ENCODE measurements at places on chromosomes 6 and 20.

GRCh38 chr6:34560366-34561226 is 4.5 kb upstream of the SPDEF start:
- DNase-seq, result no peak

GRCh38 chr6:33981861-33982260 is 164.0 kb downstream of the GRM4 start:
- DNase-seq, result no peak

- no peak for DNase-seq
These were observed 183.9 kb upstream of the JARID2 start for GRCh38 chr6:15061908-15062515.

DNA sequence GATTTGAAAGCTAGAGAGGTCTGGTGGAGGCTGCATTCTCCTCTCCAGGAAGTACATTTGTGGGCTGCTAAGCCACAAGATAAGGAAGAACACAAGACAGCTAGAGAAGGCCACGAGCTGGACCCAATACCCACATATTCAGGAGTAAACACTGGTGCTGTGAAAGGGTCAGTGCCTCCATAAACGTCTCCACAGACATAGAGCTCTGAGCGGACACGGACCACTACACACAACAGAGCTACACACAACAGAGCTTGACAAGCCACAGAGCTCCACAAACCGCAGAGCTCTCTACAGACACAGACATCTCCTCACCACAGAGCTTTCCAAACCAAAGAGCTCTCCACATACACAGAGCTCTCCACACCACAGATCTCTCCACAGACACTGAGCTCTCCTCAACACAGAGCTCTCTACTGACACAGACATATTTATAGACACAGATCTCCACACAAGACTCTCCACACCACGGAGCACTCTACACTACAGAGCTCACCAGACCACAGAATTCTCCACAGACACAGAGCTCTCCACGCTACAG is 51.9 kb downstream of the ERMARD start:
- no peak for DNase-seq
